ENCODE measurements at places on chromosomes 12 and 14.

- no peak for DNase-seq
Observed at GRCh38 chr12:44847888-44848702, 28.0 kb downstream of the NELL2 start.

GRCh38 chr14:86723254-86723624, 1193.3 kb downstream of the FLRT2 start:
- peak; percentile 32 for DNase-seq

- DNase-seq: no peak
Observed at GRCh38 chr12:89324437-89324836, 27.9 kb downstream of the DUSP6 start.

DNA sequence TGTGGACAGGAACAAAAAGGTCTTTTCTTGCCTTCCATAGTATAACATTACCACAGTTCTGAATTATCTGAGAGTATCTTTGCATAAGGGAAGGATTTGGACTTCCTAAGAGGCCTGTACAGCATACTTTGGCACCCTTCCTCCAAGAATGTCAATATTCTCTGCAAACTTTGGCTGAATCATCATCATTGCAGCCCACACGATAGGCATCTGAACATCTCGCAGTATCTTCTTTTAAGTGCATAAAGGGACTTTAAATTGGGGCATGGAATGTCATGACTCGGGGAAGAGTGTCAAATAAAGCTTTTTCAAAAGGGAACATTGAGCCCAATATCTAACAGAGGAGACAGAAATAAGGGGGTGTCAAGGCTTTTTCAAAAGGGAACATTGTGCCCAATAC, 646.2 kb upstream of the STXBP6 start:
- no peak for DNase-seq
